Muscle of leg (tissue), 16 donors: ENCODE measurements at places on chromosomes 5 and 9.

DNA sequence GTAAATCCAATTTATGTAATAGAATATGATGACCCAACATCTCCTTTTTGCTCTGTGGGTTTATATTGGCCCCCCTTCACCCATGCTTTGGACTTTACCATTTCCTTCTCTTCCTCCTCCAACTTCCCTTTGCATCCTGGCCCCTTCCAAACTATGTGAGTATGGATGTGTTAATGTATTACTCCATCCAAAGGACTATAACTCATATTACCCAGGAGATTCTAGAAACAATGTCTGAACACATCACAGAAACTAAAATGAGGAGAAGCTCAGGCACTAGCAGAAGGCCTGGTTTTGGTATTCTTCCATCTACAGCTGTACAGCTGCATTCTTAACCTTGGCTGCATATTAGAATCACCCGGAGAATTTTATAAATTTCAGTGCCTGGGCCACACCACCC, 110.7 kb downstream of the PDE4D start:
- DNase-seq: peak; percentile 80

DNA sequence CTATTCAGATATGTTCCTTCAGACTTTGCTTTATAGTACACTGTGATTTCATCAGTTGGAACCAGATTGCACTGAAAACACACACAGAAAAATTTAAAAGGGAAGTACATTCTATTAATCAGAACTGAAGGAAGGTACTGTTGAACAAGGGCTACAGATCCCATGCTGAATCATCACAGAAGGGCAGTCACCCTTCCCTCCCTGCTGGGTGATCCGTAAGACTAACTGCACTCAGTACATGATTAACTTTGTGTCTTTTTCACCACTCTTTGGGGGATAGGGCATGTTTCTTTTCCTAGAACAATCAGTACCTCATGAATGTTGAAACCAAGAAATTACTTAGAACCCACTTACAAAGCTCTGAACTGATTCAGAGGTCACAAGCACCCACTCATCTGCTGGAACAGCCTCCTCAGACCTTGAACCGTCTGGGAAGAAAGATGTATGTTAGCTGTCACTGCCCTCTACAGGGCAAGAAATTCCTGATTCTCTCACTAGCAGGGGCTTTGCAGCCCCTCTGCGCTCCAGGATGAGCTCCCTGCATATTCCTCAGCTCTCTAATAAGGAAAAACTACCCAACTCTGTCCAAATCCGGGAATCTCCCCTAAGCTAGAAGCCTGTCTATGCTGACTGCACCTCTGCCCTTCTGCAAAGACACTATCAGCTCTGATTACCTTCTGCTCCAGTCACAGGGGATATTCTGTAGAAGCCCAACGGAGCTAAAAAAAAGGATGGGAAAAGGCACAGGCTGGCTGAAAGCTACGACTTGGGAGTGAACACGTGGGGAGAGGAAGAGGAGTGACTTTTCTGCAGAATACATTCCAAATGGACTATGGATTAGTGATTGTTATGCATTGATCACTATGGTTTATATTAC, 51.0 kb downstream of the IARS1 start:
- peak; percentile 3 for DNase-seq

- no peak for DNase-seq
Measured at GRCh38 chr9:79698967-79699366, 127.2 kb downstream of the TLE4 start.

GRCh38 chr9:129867136-129868022, 32.1 kb downstream of the USP20 start:
- DNase-seq: no peak

DNA sequence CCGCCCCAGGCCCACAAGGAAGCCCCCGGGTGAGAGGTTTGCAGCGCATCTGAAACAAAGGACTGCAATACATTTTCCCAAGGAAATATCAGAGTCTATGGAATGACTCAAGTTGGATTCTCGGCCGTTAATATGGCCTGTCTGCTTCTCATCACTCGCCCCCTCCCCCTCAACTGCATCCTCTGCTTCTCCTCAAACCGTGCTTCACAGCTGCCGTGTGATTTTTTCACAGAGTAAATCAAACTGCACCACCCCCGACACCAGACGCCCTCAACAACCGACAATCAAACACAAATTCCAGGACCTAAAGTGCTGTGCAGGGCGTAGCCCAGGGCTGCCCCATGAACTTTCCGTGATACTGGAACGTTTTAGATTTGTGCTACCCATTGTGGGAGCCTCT, 176.9 kb downstream of the ROR2 start:
- DNase-seq: no peak

DNA sequence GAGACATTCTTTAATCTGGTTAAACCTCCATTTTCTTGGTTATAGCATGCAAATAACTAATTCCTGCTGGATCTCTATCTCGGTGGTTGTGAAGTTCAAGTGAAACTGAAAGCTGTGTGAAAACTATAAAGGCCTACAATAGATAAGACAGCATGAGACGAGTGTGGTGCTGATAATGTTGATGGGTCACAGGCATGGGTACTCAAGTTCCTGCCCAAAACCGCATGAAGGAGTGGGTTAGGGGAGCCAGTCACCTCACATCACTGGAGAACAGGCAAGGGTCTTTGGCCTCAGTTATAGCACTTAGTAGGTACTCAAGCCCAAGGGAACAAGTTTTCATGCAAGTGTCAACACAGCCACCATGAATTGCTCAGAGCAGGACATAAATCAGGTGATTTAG, 16.7 kb downstream of the HMHB1 start:
- DNase-seq: no peak

GRCh38 chr5:79243224-79243623, 7.3 kb downstream of the JMY start:
- no peak for DNase-seq

GRCh38 chr5:44486591-44486990, 97.4 kb upstream of the FGF10 start:
- peak; percentile 72 for DNase-seq

GRCh38 chr5:139182528-139183296, 15.5 kb downstream of the SIL1 start:
- no peak for DNase-seq

DNA sequence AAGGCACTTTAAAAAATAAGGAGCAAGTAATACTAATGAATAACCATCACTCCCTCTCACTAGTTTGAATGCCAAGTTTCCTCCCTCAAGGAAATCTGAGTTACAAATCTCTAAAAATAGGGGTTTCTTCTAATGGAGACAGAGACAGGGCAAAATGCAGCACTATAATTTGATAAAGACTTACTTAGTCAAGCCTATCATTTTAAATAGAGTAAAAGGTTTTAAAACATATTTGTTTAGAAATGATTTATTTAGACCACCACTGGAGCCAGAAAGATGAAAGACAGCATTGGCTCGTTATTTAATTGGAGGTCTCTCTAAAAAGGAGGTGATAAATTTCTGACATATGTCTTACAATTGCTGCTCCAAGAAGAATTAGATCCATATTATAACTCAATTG, 228.7 kb downstream of the TLE1 start:
- no peak for DNase-seq

- DNase-seq: no peak
Measured at GRCh38 chr9:106291786-106292185, 571.2 kb upstream of the ZNF462 start.

GRCh38 chr5:77218263-77218662, 7.8 kb downstream of the PDE8B start:
- DNase-seq: no peak

- DNase-seq: no peak
Measured at GRCh38 chr9:16202914-16203728, 650.3 kb downstream of the CCDC171 start.

DNA sequence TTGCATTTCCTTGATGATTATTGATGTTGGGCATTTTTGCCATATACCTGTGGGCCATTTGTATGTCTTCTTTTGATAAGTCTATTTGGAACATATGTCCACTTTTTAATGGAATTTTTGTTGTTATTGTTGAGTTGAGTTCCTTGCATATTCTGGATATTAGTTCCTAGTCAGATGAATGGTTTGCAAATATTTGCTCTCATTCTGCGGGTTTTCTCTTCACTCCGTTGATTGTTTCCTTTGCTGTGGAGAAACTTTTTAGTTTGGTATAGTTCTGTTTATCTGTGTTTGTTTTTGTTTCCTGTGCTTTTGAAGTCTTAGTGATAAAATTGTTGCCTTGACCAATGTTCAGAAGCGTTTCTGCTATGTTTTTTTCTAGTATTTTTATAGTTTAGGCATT, 13.0 kb downstream of the OSMR start:
- DNase-seq: no peak

GRCh38 chr5:136174021-136174659, 18.8 kb downstream of the SMIM32 start:
- peak; percentile 79 for DNase-seq

GRCh38 chr5:94503677-94504076, 114.7 kb downstream of the KIAA0825 start:
- DNase-seq: peak; percentile 23

GRCh38 chr5:32094691-32095090, 79.4 kb downstream of the GOLPH3 start:
- no peak for DNase-seq

DNA sequence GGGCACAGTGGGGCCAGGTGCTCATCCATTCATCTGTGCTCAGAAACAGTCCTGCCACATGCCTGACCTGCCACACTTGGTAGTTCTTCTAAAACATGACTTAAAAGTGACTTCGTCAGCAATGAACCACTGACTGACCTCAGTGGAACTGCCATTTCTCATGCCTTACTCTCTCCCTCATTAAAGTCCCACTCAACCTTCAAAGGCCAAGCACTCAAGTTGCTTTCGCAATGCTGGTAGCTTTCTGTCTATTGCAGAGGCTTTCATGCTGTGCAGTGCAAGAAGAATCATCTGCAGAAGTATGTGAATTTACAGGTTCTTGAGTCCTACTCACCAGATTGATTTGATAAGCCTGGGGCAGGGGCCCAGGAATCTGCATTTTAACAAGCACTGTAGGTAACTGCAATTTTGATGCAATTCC, 23.9 kb downstream of the B4GALT1 start:
- DNase-seq: no peak

GRCh38 chr9:23830929-23831730, 5.1 kb upstream of the ELAVL2 start:
- no peak for DNase-seq

GRCh38 chr5:50415912-50416311, 25.2 kb downstream of the EMB start:
- DNase-seq: no peak

DNA sequence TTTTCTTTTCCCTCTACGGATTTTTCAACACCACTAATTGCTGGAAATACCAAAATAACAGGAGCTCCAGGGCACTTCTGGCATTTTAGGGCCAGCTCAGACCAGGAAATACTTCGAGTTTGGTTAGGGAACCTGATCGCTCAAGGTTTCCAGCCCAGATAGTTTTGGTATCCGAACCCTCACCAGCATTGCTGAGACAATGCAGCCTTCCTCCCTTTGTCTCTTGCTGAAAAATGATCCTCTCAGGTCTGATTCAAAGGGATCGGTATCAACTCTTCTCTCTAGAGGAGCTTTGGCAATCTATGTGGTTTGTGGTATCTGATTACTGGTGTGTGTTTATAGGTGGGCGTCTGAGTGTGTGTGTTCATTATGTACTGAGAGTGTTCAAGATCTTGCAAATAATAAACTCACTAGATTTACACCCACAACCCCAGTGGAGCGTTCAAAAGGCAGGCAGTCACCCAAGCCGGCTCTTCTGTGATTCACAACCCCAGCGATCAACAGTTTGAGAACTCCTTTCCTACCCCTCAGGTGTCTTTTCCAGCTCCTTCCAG, 122.8 kb upstream of the EGFLAM start:
- DNase-seq: no peak

DNA sequence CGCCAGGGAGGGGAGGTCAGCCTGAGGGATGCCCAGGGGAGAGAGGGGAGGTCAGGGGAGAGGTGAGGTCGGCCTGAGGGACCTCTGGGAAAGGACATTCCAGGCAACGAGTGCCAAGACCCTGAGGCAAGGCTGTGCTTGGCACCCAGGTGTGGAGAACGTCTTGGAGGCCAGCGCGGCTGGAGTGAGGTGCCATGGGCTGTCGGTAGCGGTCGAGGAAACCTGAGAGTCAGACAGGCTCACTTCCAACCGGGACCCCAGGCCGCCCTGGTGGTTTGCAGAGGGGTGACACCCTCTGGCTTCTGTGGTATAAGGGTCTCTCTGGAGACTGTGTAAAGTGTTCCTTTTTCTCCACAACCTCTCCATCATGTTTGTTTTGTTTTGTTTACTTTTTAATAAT, 82.9 kb downstream of the CACNA1B start:
- no peak for DNase-seq

DNA sequence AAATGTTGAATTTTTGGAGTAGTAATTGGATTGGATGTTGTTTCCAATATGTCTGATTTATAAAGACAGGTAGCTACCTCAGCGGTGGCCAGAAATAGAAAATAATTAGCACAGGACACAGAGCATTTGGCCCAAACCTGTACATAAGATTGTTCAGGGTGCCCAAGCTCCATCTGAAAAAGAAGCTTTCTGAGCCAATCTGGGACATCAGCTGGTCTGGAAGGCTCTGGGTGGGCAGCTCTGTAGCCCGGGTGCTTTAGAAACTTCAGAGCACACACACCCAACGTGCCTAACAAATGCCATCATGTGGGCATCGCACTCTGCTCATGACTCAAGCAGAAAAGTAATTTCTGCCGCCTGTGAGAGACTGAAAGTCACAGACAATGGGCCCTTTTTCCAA, 460.7 kb downstream of the ICE1 start:
- DNase-seq: no peak

GRCh38 chr5:145772466-145772865, 62.7 kb downstream of the PRELID2 start:
- no peak for DNase-seq

DNA sequence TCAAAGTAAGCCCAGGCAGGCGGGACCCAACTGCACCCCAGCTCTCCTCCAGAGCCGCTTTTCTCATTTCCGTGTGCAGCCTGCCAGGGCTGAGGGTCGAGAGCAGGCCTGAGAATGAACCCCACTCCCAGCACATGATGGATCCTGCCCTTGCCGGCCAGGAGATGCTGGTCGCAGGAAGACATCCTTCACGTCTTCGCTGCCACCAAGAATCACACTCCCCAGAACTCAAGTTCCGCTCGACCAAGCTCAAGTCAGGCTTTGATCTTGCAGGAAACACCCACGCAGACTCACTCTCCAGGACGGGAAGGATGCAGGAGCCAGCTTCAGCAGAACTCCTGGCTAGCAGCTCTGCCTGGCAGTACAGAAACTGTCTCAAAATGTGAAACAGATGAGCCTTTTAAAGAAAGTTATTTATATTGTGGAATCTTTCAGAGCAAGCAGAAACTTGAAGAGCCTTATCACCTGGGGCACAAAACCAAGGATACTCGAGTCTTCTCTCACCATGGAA, 102.4 kb downstream of the ROR2 start:
- DNase-seq: peak; percentile 88

- no peak for DNase-seq
Measured at GRCh38 chr5:115381911-115382662, 85.6 kb upstream of the CCDC112 start.

DNA sequence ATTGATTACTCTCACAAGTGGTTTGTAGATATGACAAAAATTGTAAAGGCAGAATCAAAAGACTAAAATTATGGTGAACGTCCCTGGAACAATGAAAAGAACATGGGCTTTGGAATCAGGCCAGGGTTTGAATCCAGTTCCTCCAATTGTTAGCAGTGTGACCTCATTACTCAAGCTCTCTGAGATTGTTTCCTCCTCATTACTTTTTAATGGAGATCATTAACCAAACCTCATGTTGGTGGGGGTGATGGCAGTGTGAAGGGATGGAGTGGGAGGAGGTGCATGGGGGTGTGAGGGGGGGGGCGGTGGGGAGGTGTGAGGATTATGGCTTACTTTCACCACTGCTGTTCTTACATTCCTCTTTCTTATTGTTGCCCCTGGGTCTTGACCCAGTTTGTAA, 44.1 kb upstream of the FOXE1 start:
- DNase-seq: peak; percentile 36

GRCh38 chr5:28430565-28431178, 1392.3 kb upstream of the CDH9 start:
- DNase-seq: no peak
